ENCODE measurements at places on chromosomes 13 and 19. TPM values are rescaled to one million over a fixed set of nuclear protein-coding genes. Genes with fewer than 3 reads are reported as not detected.

Gene CLEC17A
- not detected for total RNA-seq

Gene ABHD17A
- 60.9 TPM for total RNA-seq

Gene APOC4
- not detected for total RNA-seq

Gene C3
- 3.1 TPM for total RNA-seq

Gene ZNF93
- total RNA-seq, result 10.7 TPM

Gene NECTIN2
- total RNA-seq, result 115 TPM

Gene EFNA2
- not detected for total RNA-seq

Gene CDK8
- total RNA-seq, result 20.5 TPM

Gene PCSK4
- 1.2 TPM for total RNA-seq

Gene RNF113B
- not detected for total RNA-seq

Gene GPR4
- total RNA-seq, result not detected

Gene NUDT19
- 4.5 TPM for total RNA-seq

Gene COQ8B
- total RNA-seq, result 30.3 TPM

Gene SIGLEC5
- total RNA-seq, result not detected

Gene ICAM4
- 1.9 TPM for total RNA-seq

Gene ADGRE2
- total RNA-seq, result 0.32 TPM

Gene C1QTNF9B
- not detected for total RNA-seq

Gene ZNF17
- total RNA-seq, result 18.7 TPM

Gene PTGIR
- total RNA-seq, result 9.1 TPM

Gene CDC16
- total RNA-seq, result 91.3 TPM

Gene STOML3
- total RNA-seq, result not detected

Gene IGLON5
- total RNA-seq, result not detected

Gene KLK15
- total RNA-seq, result not detected

Gene TEAD2
- 22.2 TPM for total RNA-seq

Gene C19orf33
- not detected for total RNA-seq

Gene ALOX5AP
- total RNA-seq, result 6.8 TPM

Gene FGF21
- total RNA-seq, result not detected

Gene NDUFA7
- total RNA-seq, result 8.0 TPM

Gene OR10H1
- total RNA-seq, result not detected

Gene ZNF470
- 9.5 TPM for total RNA-seq

Gene PDCD5
- 114 TPM for total RNA-seq

Gene SIGLEC8
- total RNA-seq, result not detected

Gene TNFSF11
- total RNA-seq, result not detected

Gene PEAK3
- total RNA-seq, result not detected

Gene SPRED3
- total RNA-seq, result 2.1 TPM

Gene EXOC3L2
- not detected for total RNA-seq

Gene NCR1
- total RNA-seq, result not detected

Gene RASIP1
- total RNA-seq, result 0.74 TPM

Gene GPR12
- not detected for total RNA-seq

Gene KCNN4
- total RNA-seq, result 0.30 TPM

Gene COMP
- total RNA-seq, result 3.0 TPM

Gene NLRP11
- total RNA-seq, result not detected

Gene OR7C1
- not detected for total RNA-seq

Gene ZGLP1
- 0.59 TPM for total RNA-seq

Gene ZNF773
- 28.5 TPM for total RNA-seq

Gene C13orf42
- total RNA-seq, result not detected

Gene GAPDHS
- not detected for total RNA-seq

Gene TEX101
- total RNA-seq, result not detected

Gene RFPL4A
- not detected for total RNA-seq

Gene ANGPTL8
- not detected for total RNA-seq

Gene SERP2
- 1.4 TPM for total RNA-seq

Gene GFY
- total RNA-seq, result not detected

Gene SIGLECL1
- total RNA-seq, result not detected

Gene FOXA3
- not detected for total RNA-seq

Gene ZNF726
- total RNA-seq, result 2.1 TPM

Gene ZNF85
- 5.0 TPM for total RNA-seq
